ENCODE measurements at places on chromosomes 6 and 20.
A peak's percentile ranks its signal among the peaks of the same experiment; 100 is the strongest.

DNA sequence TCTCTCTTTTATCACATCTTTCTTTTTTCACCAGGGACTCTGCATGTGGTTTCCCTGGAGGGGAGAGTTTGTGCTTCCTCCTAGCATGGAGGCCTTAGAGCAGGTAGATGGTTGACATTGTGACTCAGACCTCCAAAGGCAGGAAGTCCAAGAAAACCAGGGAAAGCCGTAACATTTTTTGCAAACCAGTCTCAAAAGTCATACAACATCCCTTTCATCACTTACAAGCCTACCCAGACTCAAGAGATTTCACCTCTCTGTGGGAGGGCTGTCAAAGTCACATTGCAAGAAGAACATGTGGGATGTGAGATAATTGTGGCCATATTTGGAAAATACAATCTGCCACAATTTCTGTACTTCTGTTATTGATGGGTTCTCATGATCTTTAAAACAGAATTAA lies 46.2 kb downstream of the SNRNP48 start:
- no peak for DNase-seq

- DNase-seq, result no peak
These were observed 407.0 kb upstream of the SOX4 start for GRCh38 chr6:21186479-21187055.

GRCh38 chr6:108837236-108837971 lies 10.8 kb upstream of the ARMC2 start:
- DNase-seq, result no peak

DNA sequence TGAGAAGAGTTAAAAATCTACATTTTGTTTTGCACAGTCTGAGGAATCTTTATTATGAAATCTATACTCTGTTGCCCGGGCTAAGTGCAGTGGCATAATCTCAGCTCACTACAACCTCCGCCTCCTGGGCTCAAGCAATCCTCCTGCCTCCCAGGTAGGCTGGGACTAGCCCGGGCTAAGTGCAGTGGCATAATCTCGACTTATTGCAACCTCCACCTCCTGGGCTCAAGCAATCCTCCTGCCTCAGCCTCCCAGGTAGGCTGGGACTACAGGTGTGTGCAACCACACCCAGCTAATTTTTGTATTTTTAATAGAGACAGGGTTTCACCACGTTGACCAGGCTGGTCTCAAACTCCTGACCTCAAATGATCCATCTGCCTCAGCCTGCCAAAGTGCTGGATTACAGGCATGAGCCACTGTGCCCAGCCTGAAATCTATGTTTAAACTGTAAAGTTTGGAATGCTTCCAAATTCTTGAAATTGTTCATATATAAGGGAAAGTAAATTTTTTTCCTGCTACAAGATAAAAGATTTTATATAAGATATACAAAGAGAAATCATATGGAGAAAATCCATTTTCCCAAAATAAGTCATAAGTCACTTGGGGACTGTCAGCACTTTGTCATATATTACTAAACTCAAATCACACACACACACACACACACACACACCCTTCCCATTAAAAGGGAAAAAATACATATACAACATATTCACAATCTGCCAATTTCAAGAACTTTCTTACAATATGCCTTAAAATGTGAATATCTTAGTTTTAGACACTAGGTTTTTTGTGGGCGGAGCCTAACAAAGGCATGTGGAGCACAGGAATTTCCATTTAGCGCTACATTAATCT lies 19.4 kb downstream of the PTPRK start:
- DNase-seq, result no peak

- DNase-seq, result no peak
These were observed 1.5 kb downstream of the FAM50B start for GRCh38 chr6:3850451-3851203.

- DNase-seq, result no peak
These were observed 237.9 kb downstream of the HDGFL1 start for GRCh38 chr6:22807261-22807660.

- DNase-seq, result no peak
These were observed 9.3 kb upstream of the NQO2 start for GRCh38 chr6:2990248-2990931.

DNA sequence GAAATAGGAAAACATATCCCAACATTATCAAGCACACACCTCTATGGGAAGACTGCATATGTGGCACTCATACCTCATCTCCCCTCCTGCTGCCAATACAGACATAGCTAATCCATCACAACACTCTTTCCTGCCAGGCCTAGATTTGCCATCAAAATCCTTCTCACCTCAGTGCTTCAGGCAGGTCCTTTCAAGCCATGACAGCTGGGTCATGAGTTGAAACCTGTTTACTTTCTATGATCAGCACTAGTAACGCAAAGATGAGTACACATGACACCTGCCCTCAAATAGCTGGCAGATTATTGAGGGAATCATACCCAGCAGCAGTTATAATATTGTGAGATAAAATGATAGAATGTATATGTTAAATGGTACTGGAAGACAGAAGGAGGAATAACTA lies 183.1 kb downstream of the AIG1 start:
- DNase-seq, result no peak

DNA sequence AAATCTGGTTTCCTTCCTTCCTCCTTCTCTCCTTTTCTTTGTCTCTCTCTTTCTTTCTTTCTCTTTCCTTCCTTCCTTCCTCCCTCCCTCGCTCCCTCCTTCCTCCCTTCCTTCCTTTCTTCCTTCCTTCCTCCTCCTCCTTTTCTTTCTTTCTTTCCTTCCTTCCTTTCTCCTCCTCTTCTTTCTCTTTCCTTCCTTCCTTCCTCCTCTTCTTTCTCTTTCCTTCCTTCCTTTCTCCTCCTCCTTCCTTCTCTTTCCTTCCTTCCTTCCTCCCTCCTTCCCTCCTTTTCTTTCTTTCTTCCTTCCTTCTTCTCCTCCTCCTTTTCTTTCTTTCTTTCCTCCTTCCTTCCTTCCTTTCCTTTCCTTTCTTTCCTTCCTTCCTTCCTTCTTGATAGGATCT lies 61.2 kb downstream of the VIP start:
- no peak for DNase-seq

DNA sequence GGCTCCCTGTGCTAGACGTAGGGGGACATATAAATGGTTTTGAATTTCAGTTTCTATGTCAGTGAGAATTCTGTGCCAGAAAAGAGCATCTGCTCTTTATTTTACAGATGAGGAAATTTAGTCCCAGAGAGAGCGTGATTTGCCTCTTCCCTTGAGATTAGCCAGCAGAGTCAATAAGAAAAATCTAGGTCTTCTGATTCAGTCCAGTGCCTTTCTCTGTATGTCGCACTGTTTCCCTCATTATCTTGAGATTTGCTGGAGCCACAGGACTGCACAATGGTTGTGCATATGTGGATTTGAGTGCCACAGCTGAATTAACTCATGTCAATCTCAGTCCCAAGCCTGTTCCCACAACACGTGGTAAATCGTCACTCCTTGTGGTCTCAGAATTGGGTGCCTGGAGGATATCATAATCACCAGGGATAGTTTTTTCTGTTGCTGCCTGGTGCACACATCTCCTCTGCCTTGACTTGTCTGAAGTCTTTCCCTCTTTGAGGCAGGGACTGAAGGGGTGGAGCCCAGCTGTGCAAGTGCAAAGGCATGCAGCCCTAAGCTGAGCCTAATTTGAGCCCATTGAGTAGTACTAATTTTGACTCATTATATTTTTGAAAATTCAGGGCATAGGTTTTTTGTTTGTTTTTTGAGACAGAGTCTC lies 276.7 kb downstream of the SOX4 start:
- DNase-seq, result no peak

DNA sequence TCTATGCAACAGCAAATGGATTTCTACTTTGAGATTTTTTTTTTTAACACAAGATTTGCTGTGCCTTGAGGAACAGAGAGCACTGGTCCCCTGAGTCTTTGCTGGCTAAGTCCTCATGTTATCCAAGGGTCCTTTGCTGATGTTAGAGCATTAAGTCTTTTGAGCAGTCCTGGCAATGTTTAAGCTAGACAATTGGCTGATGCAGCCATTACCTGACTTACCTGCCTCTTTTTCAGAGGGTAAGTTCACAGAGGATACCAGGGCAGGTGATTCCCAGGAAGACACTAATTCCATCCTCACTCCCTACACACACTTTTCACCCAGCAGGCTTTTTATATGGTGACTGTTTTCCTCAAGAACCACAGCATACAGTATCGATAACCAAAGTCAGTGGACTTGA lies 337.7 kb downstream of the HDGFL1 start:
- no peak for DNase-seq

GRCh38 chr20:48697845-48698491 lies 129.8 kb downstream of the PREX1 start:
- peak; percentile 40 for DNase-seq

- no peak for DNase-seq
These were observed 691 bp downstream of the SYNDIG1 start for GRCh38 chr20:24469894-24470745.

- DNase-seq, result no peak
These were observed 45.7 kb upstream of the TPD52L1 start for GRCh38 chr6:125107896-125108295.

DNA sequence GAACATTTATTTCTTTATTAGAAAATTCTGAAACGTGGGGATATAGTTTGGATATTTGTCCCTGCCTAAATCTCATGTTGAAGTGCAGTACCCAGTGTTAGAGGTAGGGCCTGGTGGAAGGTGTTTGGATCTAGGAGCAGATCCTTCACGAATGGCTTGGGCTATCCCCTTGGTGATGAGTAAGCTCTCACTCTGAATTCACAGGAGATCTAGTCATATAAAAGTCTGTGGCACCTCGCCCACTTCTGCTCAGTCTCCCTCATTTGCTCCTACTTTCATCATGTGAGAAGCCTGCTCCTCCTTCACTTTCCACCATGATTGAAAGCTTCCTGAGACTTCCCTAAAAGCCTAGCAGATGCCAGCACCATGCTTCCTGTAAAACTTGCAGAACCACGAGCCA lies 96.8 kb upstream of the GJE1 start:
- DNase-seq, result no peak

DNA sequence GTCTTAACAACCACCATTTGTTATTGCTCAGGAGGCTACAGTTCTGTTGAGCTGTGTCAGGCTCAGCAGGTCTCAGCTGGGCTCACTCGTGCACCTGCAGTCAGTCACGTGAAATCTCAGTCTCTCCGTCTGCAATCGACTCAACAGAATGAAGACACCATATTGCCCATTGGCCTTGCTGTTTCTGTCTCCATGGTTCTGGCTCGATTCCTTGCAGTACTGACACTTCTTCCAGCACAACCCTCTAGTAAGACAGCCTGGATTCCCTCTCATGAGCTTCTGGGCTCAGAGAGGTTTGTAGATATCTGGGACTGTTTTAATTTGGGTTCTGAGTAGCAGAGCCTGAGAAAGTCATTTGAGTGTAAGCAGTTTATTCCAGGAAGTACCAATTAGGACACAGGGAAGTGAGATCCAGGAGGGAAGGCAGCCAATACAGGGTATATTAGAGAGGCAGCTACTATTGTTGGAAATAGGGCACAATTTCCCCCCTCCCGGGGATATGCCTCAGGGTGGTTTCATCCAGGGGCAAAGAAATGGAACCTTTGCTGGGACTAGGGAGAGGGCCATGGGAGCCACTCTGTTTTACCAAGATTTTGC lies 87.4 kb upstream of the RALGAPA2 start:
- no peak for DNase-seq

- peak; percentile 8 for DNase-seq
These were observed 681.0 kb upstream of the GJE1 start for GRCh38 chr6:141451511-141452353.

Data from epithelial cell of prostate (primary cell).